NCI-H446 (cell line): ENCODE measurements at places on chromosomes 3 and 15.
A peak's percentile ranks its signal among the peaks of the same experiment; 100 is the strongest.

- no peak for DNase-seq
Measured at GRCh38 chr3:161020256-161020655, 84.9 kb downstream of the B3GALNT1 start.

- DNase-seq = no peak
Measured at GRCh38 chr3:171470714-171471227, 10.6 kb upstream of the TNIK start.

DNA sequence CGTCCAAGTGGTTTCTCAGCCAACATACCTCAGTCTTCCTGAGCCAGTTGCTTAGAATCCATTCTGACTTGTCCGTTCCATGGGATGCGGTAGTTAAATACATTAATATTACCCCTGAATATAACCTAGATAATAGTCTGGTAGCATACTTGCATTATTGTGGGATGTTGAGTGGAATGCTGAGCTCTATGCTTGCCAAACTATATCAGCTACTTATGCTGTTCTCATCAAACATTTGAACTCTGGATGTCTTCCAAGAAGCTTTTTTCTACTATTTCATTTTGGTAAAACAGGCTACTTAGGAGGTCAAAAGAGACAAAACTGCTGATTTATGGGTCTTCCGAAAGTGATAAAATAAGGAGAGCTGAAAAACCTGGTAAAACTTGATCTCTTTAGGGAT, 429.5 kb downstream of the NAALADL2 start:
- DNase-seq = peak; percentile 12

GRCh38 chr3:61688307-61688984, 127.1 kb downstream of the PTPRG start:
- no peak for DNase-seq

- no peak for DNase-seq
Measured at GRCh38 chr3:45443459-45443858, 55.1 kb downstream of the LARS2 start.

GRCh38 chr3:136050250-136050649, 84.7 kb downstream of the PPP2R3A start:
- DNase-seq = no peak

DNA sequence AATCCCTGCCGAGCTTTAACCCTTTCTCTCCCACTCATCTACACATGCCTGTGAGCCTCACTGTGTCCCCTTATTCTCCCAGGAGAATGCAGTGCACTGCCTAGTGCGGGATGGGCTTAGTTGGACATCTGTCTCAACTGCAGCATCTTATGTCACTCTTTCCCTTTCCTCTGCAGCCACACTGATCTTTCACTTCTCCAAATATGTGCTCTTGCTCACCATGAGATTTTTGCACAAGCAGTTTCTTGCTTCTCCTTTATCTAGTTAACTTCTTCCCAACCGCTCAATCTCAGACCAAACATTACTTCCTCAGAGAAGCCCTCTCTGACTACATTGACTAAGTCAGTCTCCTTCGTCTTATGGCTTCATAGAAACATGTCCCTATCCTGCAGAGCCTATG, 292.3 kb downstream of the KBTBD8 start:
- DNase-seq = no peak

DNA sequence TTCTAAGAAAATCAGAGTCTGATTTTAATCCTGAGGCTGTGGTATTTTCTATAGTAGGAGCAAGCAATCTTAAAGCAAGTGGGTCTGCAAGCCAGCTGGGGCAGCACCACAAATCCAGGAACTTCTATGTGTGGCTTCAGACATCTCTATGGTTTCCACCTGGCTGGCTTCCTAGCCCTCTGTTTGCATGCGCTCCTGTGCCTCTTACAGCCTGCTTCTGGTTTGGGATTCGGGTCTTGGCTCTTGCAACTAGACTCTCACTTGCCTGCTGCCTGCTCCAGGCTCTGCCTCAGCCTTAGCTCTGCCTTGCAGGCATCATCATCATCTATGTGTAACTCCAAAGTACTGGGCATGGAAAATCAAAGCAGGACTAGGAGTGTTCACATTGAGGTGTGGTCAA, 43.4 kb downstream of the MINDY4B start:
- DNase-seq = no peak

GRCh38 chr3:131356006-131356595, 25.5 kb upstream of the NUDT16 start:
- no peak for DNase-seq

DNA sequence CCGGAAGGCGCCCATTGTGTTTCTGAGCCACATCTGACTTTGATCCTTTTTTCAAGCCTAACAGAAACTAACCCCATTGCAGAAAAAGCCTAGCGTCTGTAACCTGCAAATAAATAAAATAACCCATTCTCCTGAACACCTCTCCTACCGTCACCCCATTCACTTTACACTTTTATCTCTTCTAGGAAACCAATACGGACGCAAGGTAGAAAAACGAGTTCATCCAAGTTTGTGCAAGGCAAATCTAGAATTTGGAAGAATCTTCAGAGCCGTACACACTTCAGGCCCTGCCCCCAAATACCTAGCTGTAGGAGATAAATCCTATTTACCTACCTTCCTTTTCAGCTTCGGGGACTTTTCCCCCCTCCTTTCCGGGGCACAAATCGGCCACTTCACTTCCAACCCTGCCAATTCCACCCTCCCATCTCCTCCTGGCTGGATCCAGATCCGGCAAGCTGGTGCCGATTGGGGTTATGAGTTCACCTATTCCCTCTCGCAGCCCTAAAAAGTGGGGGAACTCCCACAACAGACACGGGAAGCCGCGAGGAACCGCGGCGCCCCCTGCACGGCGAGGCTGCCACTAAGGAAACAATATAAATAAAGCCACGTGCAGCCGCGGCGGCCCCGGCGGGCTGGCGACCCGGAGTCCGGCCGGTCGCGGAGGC, 987 bp downstream of the PRTG start:
- no peak for DNase-seq

- peak; percentile 16 for DNase-seq
Measured at GRCh38 chr15:40029979-40030893, 8.7 kb downstream of the SRP14 start.

- DNase-seq = no peak
Measured at GRCh38 chr3:196207833-196208607, 3.2 kb downstream of the ZDHHC19 start.

GRCh38 chr3:13564751-13565560, 16.0 kb downstream of the FBLN2 start:
- DNase-seq = no peak

GRCh38 chr3:186102687-186103086, 6.2 kb downstream of the ETV5 start:
- no peak for DNase-seq

DNA sequence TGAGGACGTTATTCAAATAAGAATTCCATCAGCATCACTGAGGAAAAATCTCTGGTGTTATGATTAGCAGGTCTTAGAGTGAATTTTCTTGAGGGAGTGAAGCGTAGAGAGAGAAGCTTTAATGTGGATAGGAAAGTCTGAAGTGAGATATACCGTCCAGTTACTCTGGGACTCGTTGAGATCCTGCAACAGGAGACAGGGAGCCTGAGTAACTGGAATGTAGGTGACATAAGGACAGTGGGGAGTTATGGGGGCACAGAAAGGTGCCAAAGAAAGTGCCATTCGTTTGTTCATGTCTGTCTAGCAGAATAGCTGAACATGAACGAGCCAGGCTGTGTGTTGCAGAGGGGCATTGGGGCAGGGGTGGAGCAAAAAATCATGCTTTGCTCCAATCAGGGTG, 9.4 kb upstream of the BUB1B start:
- DNase-seq = no peak

DNA sequence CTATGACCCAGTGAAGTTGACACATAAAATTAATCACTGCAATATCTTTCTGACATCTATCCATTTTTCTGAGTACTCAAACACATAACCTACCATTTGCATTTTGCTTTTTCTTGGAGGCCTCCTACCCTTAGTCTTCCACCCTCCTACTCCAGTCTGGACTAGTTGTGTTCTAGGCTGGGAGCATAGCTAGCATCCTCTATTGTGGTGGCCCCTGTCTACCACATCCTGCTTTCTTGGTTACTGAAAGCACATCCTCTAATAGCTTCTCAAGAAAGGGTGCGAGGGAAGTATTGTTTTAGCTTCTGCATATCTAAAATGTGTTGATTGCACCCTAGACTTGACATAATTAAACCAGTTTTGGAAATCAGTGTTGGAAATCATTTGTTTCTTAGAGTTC, 176.5 kb downstream of the THSD4 start:
- DNase-seq = no peak

GRCh38 chr3:86162521-86162920, 828.4 kb downstream of the VGLL3 start:
- no peak for DNase-seq

DNA sequence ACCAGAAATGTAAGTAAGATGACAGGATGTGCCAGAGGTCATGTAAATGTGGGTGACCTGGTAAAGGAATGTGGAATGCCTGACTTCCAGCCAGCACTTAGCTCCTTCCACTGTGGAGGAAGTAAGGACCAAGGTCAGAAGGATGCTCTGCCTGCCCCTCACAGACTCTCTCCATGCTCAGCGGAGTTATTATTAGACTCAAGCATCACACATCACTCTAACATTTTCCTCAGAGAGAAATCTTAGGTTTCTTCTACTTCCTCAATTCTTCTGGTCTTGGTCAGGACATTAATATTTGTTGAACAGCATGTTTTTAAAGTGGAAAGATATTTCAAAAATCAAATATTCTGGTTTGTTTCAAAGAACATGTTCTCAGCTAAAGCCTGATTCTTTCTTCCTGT, 231.4 kb upstream of the WNT5A start:
- no peak for DNase-seq

DNA sequence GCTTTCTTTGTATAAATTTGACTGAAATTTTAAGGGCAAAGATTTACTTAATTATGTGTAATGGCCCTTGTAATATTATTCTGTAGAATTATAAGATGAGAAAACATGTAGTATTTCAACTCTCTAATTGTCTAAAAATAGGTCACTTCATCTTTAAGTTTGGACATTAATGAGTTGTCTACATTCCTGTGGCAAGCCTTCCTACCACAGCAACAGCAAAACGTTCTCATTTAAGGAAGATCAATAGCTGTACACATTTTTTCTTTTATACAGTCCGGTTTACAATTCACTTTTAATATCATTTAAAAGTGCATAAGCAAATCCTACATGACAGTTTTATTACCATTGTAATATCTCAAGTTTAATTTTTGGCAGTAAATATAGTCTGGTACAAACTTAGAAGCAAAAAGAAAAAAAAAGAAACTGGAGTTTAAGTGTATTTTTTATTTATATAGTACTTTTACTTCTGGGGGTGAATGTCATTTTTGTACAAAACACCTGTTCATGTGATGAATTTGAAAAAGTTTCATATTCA, 501.8 kb downstream of the ZPLD1 start:
- no peak for DNase-seq

GRCh38 chr15:63391669-63392360, 10.2 kb upstream of the CA12 start:
- DNase-seq = no peak

DNA sequence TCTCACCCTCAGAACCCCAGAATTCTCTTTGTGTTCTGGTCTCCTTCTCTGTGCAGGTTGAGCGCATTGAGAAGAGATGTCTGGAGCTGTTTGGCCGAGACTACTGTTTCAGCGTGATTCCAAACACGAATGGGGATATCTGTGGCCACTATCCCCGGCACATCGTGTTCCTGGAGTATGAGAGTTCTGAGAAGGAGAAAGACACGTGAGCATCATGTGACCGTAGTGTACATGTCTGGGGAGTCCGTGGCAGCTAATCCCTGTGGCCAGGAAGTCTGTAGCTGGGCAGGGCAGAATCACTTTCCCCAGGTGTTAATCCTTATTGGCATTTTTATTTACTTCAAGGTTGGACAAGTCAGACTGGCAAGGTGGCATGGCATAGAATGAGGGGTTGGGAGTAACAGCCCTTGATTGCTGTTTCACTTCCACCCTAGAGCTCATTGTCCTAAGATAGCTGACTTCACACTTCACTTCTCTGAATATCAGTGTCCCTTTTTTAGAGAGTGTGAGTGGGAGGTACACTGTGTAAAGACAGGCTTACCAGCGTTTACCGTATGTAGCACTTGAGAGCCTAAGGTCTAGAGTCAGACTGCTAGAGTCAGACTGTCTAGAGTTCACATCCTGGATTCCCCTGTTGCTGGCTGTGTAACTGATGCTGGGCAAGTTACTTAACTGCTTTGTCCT, 4.4 kb downstream of the MTMR14 start:
- DNase-seq = no peak

- no peak for DNase-seq
Measured at GRCh38 chr15:80920271-80920699, 69.3 kb downstream of the MESD start.

DNA sequence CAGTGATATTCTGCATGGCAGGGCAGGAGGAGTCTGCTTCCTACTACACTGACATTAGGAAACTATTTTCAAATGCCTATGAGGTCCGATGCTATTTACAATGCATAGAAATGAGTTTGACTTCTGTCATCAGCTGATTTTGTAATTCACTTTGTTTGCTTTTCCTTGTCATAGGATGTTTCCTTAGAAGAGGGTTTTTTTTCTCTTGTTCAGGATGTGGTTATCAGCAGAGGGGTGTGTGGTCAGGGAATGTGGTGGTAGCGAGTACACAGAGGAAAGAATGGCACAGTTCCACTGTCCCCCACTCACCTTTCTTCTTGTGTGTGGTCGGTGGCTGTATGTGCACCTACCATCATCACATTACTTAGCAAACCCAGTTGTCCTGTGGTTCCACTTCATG, 231.5 kb downstream of the LRTM1 start:
- no peak for DNase-seq

DNA sequence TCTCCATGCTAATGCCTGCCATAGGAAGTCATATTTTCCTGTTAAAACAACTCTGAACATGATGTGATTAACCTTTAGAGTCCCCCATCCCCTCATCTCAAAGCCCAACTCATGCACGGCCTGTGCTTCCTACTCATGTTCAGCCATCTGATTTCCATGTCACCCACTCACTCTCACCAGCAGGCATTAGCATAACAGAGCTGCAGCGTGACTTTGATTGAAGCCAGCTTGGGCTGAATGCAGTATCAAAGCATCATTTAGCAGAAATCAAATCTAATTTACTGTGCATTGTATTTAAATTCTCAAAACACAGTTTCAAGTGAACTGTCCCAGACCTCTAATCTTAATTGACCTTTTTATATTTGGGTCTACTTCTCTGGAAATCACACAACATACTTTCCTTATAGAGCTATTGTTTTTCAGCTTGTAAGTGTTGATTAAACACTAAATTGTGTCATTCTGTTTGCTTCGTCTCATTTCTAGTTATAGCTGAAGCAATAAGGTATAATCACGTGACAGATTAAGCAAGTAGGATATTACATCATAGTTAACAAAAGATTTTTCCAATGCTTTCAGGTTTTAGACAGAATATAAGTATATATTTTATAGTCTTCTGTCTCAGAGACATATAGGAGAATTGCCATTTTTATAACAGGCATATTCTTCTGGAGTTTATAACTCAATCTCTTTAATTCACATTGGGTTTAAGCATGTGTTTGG, 501.5 kb downstream of the ROBO2 start:
- DNase-seq = no peak

GRCh38 chr3:4939276-4939675, 40.0 kb upstream of the BHLHE40 start:
- no peak for DNase-seq

GRCh38 chr3:177295116-177295515, 97.8 kb upstream of the TBL1XR1 start:
- no peak for DNase-seq

GRCh38 chr3:5144316-5144994, 22.4 kb downstream of the ARL8B start:
- no peak for DNase-seq
